ENCODE measurements at places on chromosomes 7 and 10. TPM values are rescaled to one million over a fixed set of nuclear protein-coding genes. Genes with fewer than 3 reads are reported as not detected.

DNA sequence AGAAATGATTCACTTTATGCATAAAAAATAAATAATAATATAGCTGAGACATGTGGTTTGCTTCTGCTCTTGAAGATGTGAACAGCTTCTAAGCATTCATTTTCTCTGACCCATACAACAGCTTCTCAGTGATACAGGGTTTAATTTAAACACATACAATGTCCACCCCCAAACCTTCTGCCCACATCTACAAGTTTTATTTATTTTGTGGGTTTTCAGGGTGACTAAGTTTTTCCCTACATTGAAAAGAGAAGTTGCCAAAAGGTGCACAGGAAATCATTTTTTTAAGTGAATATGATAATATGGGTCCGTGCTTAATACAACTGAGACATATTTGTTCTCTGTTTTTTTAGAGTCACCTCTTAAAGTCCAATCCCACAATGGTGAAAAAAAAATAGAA, 17.2 kb downstream of the INHBA start:
- no peak for DNase-seq

GRCh38 chr7:156474241-156474743, 166.3 kb upstream of the RNF32 start:
- no peak for DNase-seq

CACNB2 gene
- total RNA-seq = not detected

DNA sequence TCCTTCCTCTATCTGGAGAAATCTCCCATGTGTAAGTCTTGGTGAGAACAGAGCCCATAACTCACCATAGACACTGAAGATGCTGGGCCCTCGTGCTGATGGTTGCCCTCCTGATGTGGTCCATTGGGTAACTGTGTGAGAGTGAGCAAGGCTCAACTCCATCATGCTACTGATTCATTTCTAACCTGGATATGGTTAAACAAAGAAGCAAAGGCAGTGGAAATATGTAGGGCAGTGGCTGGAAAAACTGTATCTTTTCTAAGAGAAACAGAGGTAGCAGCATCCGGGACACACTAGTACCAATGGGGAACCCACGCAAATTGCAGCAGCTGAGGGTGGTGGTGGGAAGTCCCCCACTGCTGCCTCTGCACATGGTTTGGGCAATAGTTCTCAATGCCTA, 221.7 kb downstream of the KLF6 start:
- no peak for DNase-seq

GRCh38 chr7:137169282-137169698, 174.2 kb downstream of the PTN start:
- DNase-seq = no peak

- DNase-seq = no peak
Observed at GRCh38 chr10:44976352-44977198, 2.0 kb downstream of the DEPP1 start.

CALHM3 gene
- total RNA-seq = not detected

- no peak for DNase-seq
Observed at GRCh38 chr10:11407939-11408338, 203.5 kb downstream of the USP6NL start.

- DNase-seq = no peak
Observed at GRCh38 chr10:109727436-109727835, 195.9 kb downstream of the XPNPEP1 start.

GRCh38 chr7:141533149-141533949, 17.9 kb upstream of the AGK start:
- DNase-seq = peak; percentile 44

GRCh38 chr10:75395932-75396630, 5.5 kb downstream of the ZNF503 start:
- no peak for DNase-seq

MSMB gene
- not detected for total RNA-seq

CREB5 gene
- total RNA-seq = 0.19 TPM

GRCh38 chr10:100888957-100889356, 23.8 kb upstream of the SLF2 start:
- DNase-seq = no peak

DLX5 gene
- not detected for total RNA-seq

EMX2 gene
- total RNA-seq = not detected

NKX2-3 gene
- total RNA-seq = not detected

GRCh38 chr7:130149281-130150139, 55.7 kb downstream of the TMEM209 start:
- no peak for DNase-seq

DNA sequence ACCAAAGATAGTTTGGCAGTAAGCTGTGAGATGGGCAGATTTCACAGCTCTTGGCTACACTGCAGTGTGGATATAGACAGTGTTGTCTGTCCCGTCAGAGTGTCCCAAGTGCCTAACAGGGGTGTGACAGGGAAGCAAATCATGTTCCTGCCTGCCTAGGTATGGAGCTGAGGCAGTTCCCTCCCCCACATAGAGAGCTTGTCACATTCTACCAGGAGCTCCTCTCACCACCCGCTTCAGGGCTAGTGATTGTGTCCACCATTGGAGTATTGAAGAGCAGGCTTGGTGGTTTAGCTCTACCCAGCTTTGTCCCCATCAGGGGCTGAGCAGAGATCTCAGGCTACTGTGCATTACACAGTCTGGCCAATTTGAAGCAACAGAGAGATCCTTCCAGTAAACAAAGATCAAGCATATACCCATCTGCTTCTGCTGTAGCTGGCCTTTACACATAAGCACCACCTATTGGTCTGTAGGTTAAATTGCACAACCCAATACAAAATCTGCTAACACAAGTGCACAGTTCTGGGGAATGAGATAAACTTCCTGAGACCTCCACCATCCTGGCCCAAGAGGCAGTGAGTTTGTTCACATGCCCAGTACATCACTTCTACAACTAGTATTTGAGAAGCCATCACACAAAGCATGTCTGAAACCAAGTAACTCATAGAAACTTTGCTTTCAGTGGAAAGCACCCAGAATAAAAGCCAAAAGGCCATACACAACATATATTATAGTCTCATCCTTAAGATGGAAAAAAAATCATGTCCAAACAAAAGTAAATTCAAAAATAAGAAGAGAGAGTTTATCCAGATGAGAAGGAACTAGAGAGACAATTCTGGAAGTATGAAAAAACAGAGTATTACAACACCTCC, 67.3 kb downstream of the GLCCI1 start:
- DNase-seq = no peak

DNA sequence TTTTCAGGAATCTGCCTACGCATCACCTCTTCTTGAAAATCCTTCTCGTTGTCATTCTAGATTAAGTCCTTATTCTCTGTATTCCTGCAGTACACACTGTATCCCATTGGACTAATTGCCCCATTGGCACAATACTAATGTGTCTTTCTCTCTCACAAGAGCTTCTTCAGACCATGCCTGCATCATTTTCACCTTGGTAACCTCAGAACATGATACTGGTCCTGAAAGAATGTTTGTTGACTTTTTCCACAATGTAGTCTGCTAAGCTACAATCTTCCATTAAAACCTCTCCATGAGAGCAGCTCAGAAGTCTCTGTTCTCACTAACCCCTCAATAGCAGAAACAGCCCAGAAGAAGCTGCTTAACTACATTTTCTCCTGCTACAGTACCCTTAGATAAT, 270.7 kb downstream of the PCDH15 start:
- DNase-seq = no peak

DNA sequence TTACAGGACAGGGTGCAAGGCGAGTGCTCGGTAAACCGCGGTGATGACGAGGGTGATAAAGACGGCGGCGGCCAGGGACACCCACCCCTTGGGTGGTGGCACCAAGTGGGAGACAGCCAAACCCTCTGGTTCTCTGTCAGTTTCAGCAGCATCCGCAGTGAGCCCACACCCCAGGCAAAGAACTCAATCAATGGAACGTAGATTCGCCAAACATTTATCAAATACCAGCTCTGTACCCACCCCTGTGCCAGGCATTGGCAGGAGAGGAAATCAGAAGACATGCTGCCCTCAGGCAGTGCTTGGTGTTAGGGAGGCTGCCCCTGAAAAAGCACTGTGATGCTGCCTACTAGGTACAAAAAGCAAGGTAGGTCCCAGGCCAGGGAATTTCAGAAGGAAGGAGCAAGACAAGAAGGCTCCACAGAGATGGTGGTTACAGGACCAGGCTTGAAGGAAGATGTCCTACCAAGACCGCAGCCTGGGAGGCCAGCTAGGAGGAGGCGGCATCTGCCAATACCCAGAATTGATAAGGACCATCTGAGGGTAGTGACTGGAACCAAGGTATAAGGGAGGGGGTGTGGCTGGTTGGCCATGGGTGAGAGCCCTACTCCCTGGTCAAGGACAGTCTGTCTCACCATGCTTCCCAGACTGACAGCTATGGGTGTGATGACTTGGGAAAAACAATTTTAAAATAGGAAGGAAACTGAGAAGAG, 10.2 kb upstream of the PNLIPRP2 start:
- DNase-seq = no peak

- no peak for DNase-seq
Observed at GRCh38 chr7:1359681-1360485, 99.4 kb downstream of the MICALL2 start.

- DNase-seq = no peak
Observed at GRCh38 chr10:43689007-43689491, 40.4 kb upstream of the ZNF32 start.

MYO3A gene
- total RNA-seq = not detected

R3HCC1L gene
- 12.7 TPM for total RNA-seq

Data from CD4-positive, alpha-beta T cell (primary cell).